ENCODE measurements at places on chromosomes 12 and 14.

- DNase-seq = no peak
These were observed 333.7 kb downstream of the PCNX1 start for GRCh38 chr14:71240866-71241520.

- no peak for DNase-seq
These were observed 851.8 kb downstream of the TMTC2 start for GRCh38 chr12:83538361-83538965.

DNA sequence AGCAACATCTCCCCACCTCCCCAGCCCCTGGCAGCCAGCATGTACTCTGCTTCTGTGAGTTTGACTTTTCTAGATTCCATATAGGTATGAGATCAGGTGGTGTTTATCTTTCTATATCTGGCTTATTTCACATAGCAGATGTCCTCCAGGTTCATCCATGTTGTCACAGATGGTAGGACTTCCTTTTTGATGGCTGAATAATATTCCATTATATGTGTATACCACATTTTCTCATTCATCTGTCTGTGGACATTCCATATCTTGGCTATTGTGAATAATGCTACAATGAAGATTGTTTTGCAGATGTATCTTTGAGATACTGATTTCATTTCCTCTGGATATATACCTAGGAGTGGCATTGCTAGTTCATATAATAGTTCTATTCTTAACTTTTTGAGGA, 18.4 kb downstream of the ALKBH2 start:
- DNase-seq = no peak

DNA sequence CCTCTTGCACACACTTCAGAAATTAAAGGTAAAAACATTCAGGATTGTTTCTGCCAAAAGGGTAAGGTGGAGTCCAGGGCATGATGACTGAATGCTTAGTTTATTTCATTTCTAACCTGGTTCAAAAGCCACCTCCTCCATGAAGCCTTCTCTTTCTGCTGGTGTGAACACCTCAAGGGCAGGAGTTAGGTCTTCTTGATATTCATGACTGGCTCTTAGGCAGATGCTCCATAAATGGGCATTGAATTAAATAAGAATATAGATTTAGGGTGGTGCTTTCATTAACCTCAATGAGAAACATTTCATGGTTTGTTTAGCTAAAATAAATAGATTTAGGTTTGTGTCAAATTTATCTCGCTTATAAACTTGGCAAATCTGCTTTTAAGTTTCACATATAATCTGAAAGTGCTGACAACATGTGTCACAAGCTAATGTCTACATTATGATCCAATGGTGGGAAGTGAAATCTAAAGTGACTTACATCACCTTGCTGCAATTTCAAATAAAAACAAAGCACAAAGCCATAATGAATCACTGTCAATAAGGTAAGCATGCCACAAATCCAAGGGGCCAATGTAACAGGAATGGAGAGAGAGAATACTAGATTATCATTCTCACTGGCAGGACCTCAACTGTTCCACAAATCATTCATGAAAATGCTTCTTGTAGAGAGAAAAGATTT, 72.7 kb upstream of the GRIP1 start:
- DNase-seq = no peak

DNA sequence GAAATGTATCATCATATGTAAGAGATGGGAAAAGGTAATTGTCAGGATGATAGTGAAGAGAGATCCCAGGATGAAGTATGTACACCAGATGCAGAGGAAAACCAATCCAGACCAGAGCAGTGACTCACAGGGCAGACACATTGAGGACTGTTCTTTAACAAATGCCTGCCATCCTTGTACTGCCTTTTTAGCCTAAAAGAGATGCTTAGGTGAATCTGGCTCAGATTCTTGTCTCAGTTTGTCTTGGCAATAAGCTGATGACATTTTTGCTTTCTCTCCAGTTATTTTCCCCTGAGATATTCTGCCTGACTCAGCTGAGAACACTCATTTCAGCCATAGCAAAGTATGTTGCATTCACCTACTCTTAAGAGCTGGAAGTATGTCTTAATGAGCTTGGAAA, 405.3 kb upstream of the USP15 start:
- no peak for DNase-seq

GRCh38 chr14:29971101-29971500, 43.5 kb upstream of the PRKD1 start:
- no peak for DNase-seq

DNA sequence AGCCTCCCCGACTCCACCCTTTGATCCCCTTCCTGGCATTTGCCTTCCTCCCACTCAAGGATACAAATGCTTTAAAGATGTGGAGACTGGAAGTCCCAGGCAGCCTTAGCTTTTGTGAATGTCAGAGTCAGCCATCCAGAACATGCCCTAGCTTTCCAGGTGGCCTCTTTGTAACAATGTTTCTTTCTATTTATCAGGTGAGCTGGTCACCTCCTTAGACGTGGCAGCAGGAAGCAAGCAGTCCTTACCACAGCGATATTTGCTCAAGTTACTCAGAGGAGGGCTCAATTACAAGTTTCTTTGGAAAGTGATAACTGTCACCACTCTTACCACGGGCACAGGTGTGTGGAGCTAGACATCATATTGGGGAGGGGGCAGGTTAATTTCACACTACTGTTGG, 4.9 kb downstream of the GALNT6 start:
- DNase-seq = no peak

GRCh38 chr12:114396153-114396868, 9.6 kb downstream of the TBX5 start:
- DNase-seq = no peak

DNA sequence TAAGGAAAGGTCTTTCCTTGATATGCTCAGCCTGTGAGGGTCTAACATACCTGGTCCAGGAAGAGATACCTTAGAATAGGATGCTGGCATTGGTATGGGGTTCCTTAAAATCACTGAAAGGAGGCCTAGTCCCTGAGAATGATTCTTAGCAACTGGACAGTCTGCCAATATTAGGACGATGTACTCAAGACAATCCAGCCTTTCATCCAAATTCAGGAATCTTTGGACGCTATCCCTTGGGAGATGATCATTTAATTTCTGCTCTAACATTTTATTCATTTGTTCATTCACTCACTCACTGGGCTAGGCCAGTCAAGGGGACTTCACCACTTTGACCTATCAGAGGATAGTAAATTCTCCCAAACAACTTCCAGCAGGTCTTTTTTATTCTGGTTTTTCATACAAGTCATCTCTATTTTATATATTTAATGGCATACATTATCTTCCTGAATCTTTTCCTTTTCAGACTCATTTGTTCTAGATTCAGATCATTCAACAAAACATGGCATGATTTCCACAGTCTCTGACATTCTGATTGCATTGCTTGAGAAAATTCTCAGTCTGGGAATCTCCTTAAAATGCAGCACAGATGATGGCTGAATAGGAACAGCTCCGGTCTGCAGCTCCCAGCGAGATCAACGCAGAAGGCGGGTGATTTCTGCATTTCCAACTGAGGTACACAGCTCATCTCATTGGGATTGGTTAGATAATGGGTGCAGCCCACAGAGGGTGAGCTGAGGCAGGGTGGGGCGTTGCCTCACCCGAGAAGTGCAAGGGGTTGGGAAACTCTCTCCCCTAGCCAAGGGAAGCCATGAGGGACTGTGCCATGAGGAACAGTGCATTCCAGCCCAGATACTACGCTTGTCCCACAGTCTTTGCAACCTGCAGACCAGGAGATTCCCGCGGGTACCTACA, 118.0 kb upstream of the PRICKLE1 start:
- DNase-seq = no peak

DNA sequence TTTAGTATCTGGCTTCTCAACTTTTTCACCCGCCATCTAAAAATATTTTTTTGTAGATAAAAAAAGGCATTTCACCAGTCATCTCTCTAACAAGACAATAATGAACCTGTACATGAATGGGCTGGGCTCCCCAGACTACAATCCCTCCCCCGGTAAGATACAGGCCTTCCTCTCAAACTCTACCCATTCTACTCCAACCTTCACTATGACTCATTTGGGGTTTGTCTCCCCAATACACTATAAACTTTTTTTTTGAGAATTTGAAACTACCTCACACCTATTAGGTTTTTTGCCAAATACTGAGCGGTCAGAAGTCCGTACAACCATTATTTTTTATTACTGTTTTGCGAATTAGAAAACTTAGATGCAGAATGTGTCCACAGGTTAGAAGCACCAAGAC, 784 bp downstream of the RPL6 start:
- DNase-seq = no peak

GRCh38 chr12:19574601-19575000, 135.3 kb downstream of the AEBP2 start:
- DNase-seq = no peak

- peak; percentile 51 for DNase-seq
These were observed 8.1 kb upstream of the PPP1R1A start for GRCh38 chr12:54596526-54596946.

DNA sequence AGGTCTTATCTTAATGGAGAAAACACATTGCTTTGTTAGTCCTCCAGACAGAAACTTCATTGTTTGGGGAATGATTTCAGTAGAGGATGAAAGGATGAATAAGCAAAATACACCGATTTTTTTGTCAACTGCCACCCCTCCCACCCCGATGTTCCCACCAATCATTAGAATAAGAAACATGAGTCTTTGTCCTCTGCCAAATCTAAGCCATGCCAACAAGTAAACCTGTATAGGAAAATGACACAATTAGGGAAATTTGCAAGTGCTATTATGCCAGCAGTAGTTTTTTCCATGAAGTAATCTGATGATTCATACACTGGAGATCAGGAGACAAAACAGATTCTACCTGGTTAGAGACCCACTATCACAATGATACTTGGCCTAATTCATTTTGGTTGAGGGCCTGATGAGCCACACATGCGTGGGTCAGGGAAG, 35.9 kb downstream of the FLRT2 start:
- no peak for DNase-seq

DNA sequence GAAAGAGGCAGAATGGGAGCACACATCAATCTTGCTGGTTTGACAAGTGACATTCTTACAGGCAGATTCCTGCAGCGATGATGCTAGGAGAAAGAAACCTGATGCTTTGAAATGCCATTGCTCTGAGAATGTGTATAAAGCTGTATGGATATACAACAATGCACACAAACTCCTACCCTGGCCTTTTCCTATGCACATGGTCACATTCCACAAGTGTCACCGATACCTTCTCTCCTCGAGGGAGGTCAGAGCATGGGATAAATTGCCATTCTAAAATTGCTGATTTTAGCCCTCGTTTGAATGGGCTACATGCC, 11.9 kb downstream of the FGF6 start:
- DNase-seq = no peak

GRCh38 chr14:102085488-102085887, 1.4 kb downstream of the HSP90AA1 start:
- DNase-seq = no peak

GRCh38 chr14:93729993-93730392, 58.3 kb downstream of the PRIMA1 start:
- peak; percentile 67 for DNase-seq

DNA sequence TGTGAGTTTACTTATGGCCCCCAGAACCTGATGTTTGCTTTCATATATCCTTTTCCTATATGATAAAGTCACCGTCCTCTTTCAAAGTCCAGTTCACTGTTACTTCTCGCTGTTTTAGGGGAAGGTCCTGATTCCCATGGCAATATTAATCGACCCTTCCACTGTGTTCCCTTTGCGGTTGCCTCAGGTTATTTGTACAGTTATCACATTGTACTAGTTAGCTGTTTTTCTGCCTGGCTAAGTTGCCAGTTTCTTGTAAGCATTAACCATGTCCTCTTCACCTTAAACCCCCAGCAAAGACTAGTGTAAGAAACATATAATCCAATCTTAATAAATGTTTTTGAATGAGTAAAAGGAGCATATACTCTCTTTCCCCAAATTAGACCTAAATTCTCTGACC, 115.0 kb upstream of the PPFIA2 start:
- DNase-seq = no peak

- peak; percentile 48 for DNase-seq
These were observed 189.7 kb downstream of the ETV6 start for GRCh38 chr12:11839091-11839641.

GRCh38 chr12:6612247-6612646, 5.1 kb upstream of the CHD4 start:
- DNase-seq = no peak

GRCh38 chr12:112948806-112949205, 10.5 kb downstream of the OAS3 start:
- no peak for DNase-seq

DNA sequence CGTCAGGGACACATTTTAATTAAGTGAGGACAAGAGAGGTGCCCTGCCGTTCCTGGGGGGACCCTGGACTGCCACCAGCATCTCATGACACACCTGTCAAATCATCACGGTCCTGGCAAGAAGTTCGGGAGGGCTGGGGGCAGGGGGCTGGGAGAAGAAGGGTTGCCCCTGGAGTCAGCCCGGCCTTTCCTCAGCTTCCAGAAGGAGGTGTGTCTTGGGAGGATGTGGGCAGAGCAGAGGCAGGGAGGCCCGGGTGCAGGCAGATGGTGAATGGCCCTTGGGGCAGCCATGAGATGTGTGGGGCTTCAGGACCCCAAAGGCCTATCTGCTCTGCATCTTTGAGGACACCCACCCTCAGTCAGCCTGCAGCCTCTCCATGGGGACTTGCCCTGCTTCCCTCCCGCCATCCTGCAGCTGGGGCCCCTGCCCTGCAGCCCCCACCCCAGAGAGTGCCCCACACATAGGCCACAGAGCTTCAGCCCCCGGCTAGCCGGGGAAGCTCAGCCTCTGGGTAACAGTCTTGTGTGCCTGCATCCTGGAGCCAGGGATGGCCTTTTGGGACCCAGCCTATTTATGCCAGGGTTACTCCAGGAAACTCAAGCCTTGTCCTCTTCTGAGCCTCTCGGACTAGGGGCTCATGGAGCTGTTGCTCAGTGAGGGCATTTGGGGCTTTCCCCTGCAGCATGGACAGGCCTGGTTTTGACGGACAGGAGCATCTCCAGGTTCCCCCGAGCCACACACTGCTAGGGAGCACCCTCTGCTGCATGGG, 178.5 kb downstream of the KIF26A start:
- no peak for DNase-seq

DNA sequence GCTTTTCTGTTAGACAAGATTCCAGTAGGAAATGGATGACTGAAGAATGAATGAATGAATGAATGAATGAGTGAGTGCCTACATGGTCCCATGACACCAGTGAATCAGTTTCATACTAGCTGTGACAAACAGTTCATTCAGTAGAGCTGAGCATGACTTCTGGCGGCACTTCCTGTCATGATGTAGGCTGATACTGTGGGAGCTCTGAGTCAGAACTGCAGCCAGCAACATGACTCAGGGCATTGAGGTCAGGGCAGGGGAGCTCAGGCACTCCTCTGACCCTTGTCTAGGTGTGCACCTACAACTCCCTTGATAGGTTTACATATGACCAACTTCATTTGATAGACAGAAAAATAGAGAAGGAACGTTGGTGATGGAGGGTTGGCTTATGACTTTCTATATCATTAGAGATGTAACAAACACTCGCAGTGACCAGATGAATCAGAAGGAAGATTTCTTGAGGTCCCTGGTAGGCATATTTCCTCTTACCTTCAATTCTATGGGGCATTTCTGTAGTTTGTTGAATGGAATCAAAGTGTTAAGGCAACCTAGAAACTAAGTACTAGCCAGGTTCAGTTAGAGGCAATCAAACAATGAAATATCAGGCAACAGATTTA, 139.3 kb upstream of the ARHGAP5 start:
- peak; percentile 41 for DNase-seq

GRCh38 chr14:56809270-56810146, 771 bp downstream of the OTX2 start:
- DNase-seq = no peak

- no peak for DNase-seq
These were observed 4.8 kb downstream of the GUCY2C start for GRCh38 chr12:14691560-14691959.
